ENCODE measurements at places on chromosomes 16 and 17.

DNA sequence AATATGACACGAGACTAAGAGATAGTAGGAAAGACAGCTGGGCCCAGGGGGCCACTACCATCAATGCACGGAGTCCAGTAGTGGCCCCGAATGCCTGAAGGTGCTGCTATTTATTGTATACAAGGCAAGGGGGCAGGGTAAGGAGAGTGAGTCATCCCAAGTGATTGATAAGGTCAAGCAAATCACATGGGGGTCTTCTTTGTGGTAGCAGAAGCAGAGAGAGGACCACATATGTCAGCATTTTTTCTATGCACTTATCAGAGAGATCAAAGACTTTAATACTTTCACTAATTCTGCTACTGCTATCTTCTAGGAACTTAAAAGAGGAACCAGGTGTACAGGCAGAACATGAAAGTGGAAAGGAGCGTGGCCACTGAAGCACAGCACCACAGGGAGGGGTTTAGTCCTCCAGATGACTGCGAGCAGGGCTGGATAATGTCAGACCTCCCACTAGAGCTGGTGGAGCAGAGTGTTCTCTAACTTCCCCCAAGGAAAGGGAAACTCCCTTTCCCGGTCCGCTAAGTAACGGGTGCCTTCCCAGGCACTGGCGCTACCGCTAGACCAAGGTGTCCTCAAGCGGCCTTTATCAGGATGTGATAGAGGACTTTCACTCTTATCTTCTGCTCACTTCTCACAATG is 26.4 kb upstream of the ARL4D start:
- no peak for DNase-seq

GRCh38 chr16:46918905-46919792 is 35.0 kb downstream of the GPT2 start:
- no peak for DNase-seq

DNA sequence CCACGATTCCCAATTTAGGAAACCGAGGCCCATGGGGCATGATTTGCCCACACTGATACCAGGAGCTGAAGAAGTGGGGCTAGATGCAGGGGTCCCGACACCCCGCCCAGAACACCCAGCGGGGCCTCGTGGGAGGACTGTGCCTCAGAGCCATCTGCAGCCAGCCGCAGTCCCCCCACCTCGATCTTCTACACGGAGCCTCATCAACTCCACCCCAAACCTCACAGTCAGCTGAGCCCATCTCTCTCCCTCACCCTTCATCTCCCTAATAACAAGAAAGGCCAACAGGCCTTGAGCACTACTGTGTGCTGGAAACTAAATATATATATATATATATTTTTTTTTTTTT is 4.2 kb downstream of the ITGAE start:
- DNase-seq: no peak

GRCh38 chr16:58197314-58198012 is 443 bp downstream of the CSNK2A2 start:
- DNase-seq: peak; percentile 74

DNA sequence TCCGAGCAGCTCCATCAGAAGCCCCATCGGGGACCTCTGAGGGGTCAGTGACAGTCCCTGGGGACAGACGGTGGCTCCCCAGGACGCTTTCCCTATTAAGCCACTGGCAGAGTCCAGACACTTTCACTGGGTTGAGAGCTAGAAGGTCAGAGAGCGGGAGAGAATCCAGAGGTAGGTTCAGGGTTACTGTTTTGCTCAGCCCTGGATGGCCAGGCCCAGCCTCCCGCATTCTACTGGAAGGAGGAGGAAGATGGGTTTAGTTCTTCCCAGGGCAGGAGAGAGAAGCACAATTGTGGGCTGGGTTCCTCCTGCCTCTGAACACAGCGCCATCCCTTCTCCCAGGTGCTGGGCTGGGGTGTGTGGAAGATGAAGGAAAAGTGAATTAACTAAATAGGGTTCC is 452.8 kb downstream of the SLC39A11 start:
- no peak for DNase-seq

GRCh38 chr16:25587783-25588182 is 104.0 kb upstream of the HS3ST4 start:
- DNase-seq: no peak

DNA sequence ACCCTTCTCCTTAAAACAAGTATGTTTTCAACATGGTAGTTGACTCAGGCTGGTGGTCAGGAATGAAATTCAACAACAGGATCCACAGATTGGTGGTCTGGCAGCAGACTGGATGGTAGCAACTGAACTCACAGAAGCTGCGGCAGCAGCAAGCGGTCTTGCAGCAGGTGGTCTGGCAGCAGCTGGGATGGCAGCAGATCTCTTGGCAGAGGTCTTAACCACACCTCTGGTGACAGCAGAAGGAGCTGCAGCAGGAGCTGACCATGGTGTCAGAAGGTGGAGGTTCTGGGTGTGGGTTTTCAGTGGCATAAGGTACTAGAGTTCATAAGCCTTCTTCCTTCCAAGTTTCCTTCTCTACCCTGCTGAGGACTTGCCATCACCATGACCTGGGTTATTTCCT is 2.2 kb upstream of the KRTAP4-1 start:
- no peak for DNase-seq

GRCh38 chr16:8885674-8886592 is 3.8 kb downstream of the LITAFD start:
- no peak for DNase-seq

GRCh38 chr16:59259074-59259949 is 525.2 kb upstream of the GOT2 start:
- DNase-seq: peak; percentile 72

GRCh38 chr16:58628845-58629732 is 537 bp downstream of the CNOT1 start:
- DNase-seq: peak; percentile 88
